ENCODE measurements at places on chromosomes 2 and 18.

GRCh38 chr18:70142001-70142400 is 63.5 kb downstream of the RTTN start:
- no peak for DNase-seq

- no peak for DNase-seq
Observed at GRCh38 chr2:188808947-188809355, 165.2 kb upstream of the COL3A1 start.

- DNase-seq = no peak
Observed at GRCh38 chr2:24828238-24828996, 35.2 kb downstream of the CENPO start.

DNA sequence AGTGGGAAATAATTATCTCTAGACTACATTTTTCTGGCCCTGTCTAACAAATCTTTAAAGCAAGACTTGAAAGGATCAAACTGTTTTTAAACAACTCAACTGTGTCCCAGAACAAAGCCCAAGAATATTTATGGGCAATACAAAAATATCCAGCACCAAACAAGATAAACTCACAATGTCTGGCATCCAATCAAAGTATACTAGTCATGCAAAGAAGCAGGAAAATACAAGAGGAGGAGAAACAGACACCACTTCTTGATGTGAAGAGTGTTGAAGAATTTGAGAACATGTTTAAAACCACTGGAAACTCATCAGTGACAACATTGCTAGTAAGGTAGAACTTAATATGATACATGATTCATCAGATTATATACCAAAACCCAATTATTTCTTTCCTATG is 66.1 kb upstream of the CDC42EP3 start:
- no peak for DNase-seq

GRCh38 chr18:24600076-24600654 is 139.7 kb downstream of the HRH4 start:
- no peak for DNase-seq

DNA sequence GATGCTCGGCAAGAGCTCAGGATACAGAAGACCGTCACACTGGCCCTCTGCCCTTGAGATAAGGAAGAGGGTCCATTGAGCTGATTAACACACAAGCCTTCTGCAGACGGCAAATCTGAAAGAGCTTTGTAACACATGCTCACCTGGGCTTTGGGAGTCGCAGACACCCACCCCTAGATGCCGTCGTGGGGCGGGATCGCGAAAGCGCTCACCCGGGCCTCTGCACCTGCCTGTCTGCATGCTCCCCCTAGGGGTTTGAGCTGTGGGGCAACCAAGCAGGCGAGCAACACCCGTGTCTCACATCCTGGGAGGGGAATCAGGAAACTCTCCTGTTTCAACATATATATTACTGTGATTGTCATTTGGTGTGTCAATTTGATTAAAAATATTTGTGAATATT is 99.8 kb upstream of the KCNH7 start:
- no peak for DNase-seq

- DNase-seq = no peak
Observed at GRCh38 chr18:54843314-54843713, 15.0 kb downstream of the RAB27B start.

- no peak for DNase-seq
Observed at GRCh38 chr2:126586317-126586716, 69.6 kb upstream of the GYPC start.

GRCh38 chr18:56565046-56565445 is 73.3 kb downstream of the TXNL1 start:
- DNase-seq = no peak

DNA sequence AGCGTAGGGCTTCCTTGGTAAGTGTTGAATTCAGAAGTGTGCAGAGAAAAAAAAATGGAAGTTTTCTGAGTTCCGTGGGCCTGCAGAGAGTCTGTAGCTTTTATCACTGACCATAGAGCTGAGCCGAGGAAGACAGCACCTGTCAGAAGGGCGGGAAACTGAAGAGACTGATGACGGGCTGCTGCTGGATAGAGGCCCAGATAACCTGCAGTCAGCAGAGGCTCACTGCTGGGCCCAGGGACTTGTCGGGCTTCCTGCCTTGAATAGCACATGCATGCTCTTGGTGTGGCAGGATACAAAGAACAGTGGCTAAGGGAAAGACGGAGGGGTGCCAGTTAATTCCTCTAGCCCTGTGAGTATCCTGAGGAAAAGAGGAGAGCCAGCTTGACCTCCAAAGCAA is 166.4 kb downstream of the MGAT5 start:
- DNase-seq = no peak

GRCh38 chr2:226875438-226876225 is 39.8 kb downstream of the RHBDD1 start:
- no peak for DNase-seq

DNA sequence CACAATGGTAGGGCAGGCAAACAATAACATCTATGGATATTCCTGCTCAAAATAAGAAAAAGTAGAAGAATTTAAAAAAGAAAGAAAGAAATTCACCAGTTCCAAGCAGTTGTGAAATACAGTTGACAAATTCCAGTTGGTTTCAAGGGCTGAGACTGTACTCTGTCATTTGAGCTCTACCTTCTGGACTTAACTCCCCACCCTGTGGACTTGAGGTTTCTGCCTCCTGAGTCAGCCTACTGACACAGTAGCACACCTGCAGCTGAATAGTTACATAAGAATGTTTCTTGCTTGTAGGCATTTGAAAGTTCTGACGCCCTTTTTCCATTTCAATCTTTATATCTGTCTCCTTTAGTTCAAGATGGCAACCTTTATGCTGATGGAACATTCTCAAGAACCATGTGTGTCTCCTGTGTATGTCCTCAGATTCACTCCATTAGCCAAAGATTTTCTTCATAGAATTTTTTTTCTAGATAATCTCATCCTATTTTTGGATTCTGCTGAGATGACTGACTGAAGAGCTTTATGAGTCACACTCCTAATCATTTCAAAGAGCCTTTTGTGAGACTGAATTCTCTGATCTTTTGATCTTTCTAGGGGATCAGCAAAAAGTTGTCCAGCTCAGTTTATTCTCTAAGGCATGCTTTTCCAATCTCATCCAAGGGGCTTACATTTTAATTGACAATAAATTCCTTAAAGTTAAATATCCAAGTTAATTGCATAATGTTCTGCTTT is 19.1 kb downstream of the NETO1 start:
- DNase-seq = no peak

- no peak for DNase-seq
Observed at GRCh38 chr18:1103537-1103936, 198.9 kb downstream of the ADCYAP1 start.

DNA sequence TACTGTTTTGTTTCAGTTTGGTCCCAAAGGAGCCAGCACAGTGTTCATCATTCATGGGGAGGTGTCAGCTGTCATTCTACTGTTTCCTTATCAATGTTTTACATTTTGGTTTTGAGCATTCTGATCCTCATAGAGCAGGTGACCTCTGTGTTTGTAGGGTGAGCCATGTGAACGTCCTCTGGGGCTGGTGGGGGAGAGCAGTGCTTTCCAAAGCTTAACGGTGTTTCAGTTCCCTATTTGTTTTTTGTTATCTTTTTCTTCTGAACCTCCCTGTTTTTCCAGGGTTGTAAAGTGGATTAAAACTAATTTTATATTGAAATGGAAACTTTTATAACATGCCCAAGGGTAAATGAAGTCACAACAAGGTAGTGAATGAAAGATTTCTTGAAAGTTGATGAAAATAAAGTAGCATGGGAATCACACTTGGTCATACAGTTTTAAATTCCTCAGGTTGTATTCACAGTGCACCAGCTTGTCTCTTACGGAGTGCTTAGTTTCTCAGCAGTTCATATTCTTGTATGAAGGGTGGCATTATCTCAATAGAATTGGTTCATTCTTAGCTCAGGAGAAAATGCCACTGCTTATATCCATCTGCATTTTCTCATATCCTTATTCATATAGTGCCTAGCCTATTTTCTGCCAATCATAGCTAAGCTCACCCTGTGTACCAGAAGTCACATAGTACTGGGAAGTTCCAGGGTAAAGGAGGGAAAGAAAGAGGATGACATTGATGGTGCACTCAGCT is 54.5 kb downstream of the MAP4K4 start:
- no peak for DNase-seq

- DNase-seq = no peak
Observed at GRCh38 chr2:233976087-233976486, 58.9 kb downstream of the TRPM8 start.

GRCh38 chr2:102284611-102285010 is 26.8 kb upstream of the IL1RL1 start:
- no peak for DNase-seq

DNA sequence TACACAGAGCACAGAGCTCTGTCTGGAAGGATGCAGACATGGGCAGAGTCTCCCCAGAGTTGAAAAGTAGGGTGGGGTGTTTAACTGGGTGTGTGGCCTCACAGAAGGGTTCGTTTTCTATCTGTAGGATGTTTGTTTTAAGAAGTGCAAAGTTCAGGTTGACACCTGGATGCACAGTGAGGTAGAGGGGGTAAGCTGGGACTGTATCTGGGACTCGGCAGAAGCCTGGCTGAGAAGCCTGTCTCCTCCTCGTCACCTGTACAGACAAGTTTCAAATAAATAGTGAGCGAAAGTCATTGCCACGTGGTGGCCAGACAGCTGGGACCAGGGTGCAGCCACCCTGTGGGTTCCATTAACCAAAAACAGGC is 145.9 kb downstream of the KLHL29 start:
- DNase-seq = no peak

DNA sequence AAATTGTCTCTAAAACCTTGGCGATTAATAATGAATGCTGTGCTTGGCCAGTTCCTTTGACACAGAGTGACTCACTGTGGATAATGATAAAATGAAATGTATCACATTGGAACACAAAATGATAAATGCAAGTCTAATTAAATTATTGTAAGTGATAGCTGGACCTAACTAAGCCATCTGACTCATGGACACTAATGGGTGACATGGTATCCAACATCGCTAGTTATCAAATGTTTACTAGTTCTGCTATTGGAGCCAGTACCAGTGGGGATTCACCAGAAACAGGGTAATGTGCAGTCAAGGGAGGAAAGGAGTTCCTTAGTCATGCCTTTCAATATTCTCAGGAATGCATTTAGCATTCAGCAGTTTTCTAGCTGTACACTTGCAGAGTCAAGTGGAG is 736.3 kb upstream of the ACVR2A start:
- DNase-seq = no peak

Data from activated naive CD4-positive, alpha-beta T cell (primary cell).